Right lobe of liver (tissue), 6 donors: ENCODE measurements at places on chromosomes 2 and 18. TPM values are rescaled to one million over a fixed set of nuclear protein-coding genes. Genes with fewer than 3 reads are reported as not detected.

MALL gene
- 1.4 TPM for total RNA-seq

TCF7L1 gene
- total RNA-seq: 2.4 TPM

NYAP2 gene
- not detected for total RNA-seq

GLI2 gene
- total RNA-seq: 0.31 TPM

RAPH1 gene
- total RNA-seq: 23.3 TPM

DNAJC5G gene
- not detected for total RNA-seq

GALNT13 gene
- not detected for total RNA-seq

MFSD2B gene
- total RNA-seq: 0.62 TPM

CDK15 gene
- total RNA-seq: not detected

ST6GAL2 gene
- 2.2 TPM for total RNA-seq

STK11IP gene
- 3.6 TPM for total RNA-seq

TMEM37 gene
- 37.3 TPM for total RNA-seq

CLIP4 gene
- 6.5 TPM for total RNA-seq

GAD1 gene
- total RNA-seq: not detected

PLCD4 gene
- 0.88 TPM for total RNA-seq

NRP2 gene
- total RNA-seq: 13.5 TPM

ERBB4 gene
- not detected for total RNA-seq

TAF1B gene
- 7.6 TPM for total RNA-seq

FAM237A gene
- total RNA-seq: not detected

RTP5 gene
- not detected for total RNA-seq

PROC gene
- total RNA-seq: 224 TPM

CHRND gene
- total RNA-seq: not detected

LONRF2 gene
- total RNA-seq: 1.4 TPM

IL1RL1 gene
- 3.7 TPM for total RNA-seq

POTEC gene
- total RNA-seq: not detected

VIL1 gene
- 2.8 TPM for total RNA-seq

PROM2 gene
- total RNA-seq: 0.51 TPM

AKAIN1 gene
- total RNA-seq: not detected

CSRNP3 gene
- total RNA-seq: 0.82 TPM

IL36RN gene
- total RNA-seq: not detected

REG3A gene
- total RNA-seq: not detected

SALL3 gene
- not detected for total RNA-seq

PRLH gene
- not detected for total RNA-seq

HOXD11 gene
- not detected for total RNA-seq

GPR55 gene
- not detected for total RNA-seq

KIF1A gene
- total RNA-seq: 0.37 TPM

GCG gene
- total RNA-seq: not detected
